Esophagus mucosa (tissue), 1 donor: ENCODE measurements at places on chromosomes 3 and 15.

DNA sequence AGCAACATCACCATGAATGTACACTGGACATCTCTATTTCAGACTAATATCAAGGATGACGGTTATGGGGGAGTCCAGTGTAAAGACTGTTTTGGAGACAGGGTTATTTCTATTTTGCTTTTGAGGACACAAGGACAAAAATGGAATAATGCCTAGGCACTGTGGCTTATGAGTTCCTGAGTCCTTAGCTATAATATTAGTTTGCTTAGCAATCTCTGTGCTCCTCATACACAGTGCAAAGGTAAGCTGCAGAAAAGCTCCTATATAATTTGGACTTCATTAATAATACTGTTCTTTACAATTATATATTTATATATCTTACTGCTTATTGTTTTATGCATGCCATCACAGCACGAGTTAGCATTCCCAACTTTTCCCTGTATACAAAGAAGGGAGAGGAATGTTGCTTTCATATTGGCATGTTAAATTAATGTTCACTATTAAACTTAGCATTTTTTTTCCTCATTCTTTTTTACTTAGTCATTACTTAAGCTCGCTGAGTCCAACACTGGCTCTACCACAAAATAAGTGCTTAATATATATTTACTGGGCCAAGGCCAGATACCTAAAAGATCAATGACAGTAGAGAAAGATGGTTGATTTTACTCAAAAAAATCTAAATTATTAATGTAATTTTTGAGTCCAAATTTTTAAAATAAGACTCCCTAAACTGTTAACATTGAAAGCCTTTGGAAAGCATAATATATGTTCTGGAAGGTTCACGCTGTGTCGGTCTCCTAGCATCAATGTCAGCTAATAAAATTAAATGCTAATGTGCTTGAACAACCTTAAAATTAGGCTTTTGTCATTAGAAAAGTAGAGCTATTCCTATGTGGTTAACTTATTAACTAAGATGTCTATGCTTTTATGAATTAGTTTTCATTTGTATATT is 13.8 kb downstream of the THBS1 start:
- no peak for ATAC-seq

- ATAC-seq, result no peak
Observed at GRCh38 chr3:82030916-82031315, 269.5 kb upstream of the GBE1 start.

GRCh38 chr15:71440489-71441110 is 325.3 kb downstream of the THSD4 start:
- ATAC-seq, result no peak

GRCh38 chr15:101697488-101697887 is 26.8 kb downstream of the TARS3 start:
- no peak for ATAC-seq

GRCh38 chr3:38112378-38112761 is 24.6 kb downstream of the ACAA1 start:
- ATAC-seq, result no peak

DNA sequence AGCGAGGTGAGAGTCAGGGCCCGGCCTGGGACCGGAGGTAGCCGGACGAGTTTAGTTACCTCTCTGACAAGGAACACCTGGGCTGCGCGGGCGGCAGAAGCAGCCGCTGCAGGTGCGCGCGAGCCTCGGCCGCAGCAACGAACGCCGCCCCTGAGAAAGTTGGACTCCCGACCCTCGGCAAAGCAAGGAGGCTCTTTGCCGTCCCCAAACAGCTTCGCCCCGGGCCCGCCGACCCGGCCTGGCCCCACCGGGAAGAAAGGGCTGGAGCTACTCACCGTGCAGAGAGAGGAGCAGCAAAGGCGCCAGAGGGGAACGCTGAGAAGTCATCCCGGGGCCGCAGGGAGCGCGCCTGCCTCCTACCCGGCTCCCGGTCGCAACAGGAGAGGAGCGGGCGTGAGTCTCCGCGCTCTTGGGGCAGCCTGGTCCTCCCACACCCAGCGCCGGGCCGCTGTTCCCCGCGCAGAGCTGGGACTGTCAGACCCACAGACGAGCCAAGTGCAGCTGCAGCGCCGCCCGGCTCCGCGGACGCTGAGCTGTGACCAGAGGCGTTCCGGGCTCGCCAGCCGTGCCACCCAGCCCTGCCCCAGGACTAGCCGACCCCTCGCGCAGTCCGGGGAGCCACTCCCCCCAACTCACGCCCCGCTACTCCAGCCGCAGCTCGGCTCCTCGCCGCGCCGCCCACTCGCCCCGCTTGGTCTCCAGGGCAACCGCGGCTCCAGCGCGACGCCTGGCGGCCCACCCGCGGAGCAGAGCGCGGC is at the start of gene IGSF11:
Gene IGSF11, minus strand, starts transcription at position 591 of the 758 bp plus-strand sequence. Its CDS starts 264 bp downstream, at position 327.
- peak; percentile 82 for ATAC-seq

GRCh38 chr15:67109141-67110034 is 44.0 kb downstream of the SMAD3 start:
- ATAC-seq, result no peak

DNA sequence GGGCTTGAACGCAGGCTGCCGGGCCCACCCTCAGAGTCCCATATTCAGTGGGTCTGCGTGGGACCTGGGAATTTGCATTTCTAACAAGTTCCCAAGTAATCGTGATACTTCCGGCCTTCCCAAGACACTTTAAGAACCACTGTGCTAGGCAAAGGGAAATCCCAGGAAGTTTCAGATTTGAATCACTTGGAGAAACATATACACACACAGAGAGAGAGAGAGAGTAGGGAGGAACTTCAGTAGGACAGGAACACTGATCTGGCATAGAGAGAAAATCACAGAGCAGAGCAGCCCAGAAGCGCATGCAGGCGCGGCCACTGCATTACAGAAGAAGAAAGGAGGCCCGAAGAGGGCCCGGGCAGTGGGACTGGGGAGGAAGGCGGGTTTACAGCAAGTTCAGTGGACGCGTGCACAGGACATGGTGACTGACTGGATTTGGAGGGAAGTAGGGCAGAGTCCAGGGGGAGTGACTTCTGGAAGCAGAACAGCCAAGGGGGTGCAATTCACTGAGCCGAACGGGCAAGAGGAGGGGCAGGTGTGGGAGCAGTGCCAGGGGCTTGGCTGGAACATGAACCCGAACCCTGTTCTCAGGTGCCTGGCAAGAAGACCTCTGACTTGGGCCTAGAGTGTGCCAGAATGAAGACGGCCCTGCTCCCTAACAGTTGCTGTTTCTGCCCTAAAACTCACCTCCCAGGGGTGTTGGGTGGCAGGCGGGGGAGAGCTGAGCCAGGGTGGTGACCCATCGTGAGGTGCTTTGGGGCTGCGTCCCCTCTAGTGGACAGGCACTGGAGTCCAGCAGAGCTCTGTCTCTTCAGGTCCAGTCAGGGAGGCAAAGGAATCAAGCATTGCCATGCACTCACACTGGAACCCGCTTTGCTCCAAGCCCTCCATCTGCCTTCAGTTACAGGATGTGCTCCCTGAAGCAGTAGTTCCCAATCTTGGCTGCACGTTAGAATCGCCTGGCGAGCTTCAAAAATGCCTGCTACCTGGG is 101.3 kb upstream of the HES1 start:
- ATAC-seq, result no peak

- ATAC-seq, result no peak
Observed at GRCh38 chr3:149247929-149248691, 26.5 kb upstream of the CP start.

- ATAC-seq, result no peak
Observed at GRCh38 chr3:130961458-130961857, 65.2 kb downstream of the ASTE1 start.

- no peak for ATAC-seq
Observed at GRCh38 chr3:56025326-56025725, 442.9 kb downstream of the ERC2 start.

DNA sequence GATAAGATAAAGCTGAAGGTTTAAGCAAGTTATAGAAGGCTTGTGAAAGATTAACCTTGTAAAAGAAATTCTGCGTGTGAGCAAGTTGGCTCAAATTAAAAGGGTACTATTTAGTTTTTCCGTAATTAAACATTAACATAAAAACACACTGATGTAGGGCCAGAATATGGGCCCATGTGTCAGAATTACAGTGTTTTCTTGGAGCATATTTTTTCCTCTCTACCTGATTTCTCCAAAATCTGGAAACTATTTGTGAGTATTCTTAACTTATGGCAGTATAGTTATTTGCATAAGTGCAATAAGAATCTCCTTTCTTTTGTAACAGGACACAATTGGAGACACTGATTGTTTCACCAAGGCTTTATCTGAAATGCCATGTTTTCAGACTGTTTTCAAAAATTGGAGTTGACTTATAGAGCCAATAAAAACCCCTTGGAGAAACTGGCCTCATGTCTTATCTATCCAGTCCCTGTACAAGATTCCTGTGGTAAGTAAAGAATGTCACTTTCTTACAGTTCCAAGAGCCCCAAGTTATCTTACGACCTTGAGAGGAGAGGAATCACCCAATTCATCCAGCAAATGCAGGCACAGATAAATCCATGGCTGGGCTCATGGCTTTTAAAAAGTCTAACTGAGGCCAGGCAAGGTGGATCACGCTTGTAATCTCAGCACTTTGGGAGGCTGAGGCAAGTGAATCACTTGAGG is 47.8 kb upstream of the P2RY1 start:
- ATAC-seq, result no peak

- ATAC-seq, result no peak
Observed at GRCh38 chr3:45687828-45688193, 1.4 kb upstream of the SACM1L start.

DNA sequence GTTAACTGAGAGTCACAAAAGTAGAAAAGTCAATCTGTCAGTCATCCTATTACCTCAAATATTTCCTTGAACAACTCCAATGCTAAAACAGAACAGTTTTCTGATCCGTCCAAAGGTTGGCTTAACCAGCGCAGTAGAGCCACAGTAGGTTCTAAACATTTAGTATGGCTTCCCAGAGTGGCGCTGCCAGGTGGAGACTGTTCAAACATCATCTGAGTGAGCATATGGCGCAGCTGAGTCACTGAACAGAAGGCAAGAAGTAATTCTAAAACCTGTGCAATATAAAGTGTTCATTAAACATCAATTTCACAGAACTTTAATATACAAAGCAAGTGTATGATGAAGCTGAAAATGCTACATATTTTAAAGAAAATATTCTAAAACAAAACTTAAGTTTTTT is 19.9 kb downstream of the CIP2A start:
- no peak for ATAC-seq

- no peak for ATAC-seq
Observed at GRCh38 chr15:51735228-51736010, 2.0 kb downstream of the LYSMD2 start.
